ENCODE measurements at places on chromosomes 16 and 17.

DNA sequence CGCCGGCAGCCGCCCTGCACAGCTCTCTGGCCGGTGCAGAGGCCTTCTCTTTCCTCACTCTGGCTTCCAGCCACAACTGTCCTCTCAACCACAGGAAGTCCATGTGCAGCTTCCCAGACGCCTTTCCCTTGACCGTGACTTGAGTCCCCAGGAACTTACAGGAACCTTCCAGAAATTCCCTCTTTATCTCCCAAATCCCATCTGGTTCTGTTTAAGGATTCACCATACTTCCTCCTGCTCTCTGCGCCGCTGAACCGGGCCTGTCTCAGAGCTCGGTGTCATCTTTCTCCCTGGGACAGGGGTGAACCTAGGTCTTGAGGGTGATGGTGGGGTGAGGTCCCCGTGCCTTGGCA lies 65.2 kb upstream of the ZNF469 start:
- DNase-seq, result no peak

GRCh38 chr16:47043970-47044684 lies 70.7 kb upstream of the DNAJA2 start:
- no peak for DNase-seq

- DNase-seq, result no peak
Measured at GRCh38 chr17:55545806-55546205, 34.6 kb upstream of the SMIM36 start.

DNA sequence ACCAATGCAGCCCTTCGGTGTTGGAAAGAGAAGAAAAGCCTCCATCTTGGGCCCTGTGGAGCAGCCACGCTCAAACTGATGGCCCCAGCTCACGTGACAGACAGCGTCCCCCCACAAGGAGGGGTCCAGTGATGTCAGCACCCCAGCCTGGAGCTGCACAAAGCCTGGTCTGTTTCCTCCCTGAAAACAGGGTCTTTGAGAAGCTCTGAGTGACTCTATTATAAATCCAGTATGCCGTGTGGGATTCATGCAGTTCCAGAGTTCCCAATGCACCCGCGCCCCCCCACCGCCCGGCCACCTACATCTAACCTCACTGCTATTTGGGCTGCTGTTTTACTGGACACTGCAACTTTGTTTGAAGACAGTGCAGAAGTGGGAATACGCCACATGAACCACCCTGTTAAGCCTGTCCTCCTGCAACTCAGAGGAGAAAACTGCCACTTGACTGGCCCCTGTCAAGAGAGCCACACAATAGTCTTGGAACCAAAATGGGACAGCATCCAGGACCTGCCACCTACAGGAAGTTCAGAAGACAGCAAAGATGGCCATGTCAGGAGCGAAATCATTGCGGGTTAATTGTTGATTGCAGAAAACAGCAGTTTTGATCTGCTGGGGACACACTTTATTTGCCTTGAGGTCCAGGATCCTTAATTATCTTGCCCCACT lies 33.1 kb downstream of the PMP22 start:
- no peak for DNase-seq

GRCh38 chr16:79045191-79045590 lies 555.3 kb downstream of the MAF start:
- no peak for DNase-seq

- no peak for DNase-seq
Measured at GRCh38 chr16:86707171-86707570, 128.8 kb downstream of the FOXL1 start.

GRCh38 chr17:58249270-58250133 lies 11.1 kb downstream of the LPO start:
- peak; percentile 86 for DNase-seq

DNA sequence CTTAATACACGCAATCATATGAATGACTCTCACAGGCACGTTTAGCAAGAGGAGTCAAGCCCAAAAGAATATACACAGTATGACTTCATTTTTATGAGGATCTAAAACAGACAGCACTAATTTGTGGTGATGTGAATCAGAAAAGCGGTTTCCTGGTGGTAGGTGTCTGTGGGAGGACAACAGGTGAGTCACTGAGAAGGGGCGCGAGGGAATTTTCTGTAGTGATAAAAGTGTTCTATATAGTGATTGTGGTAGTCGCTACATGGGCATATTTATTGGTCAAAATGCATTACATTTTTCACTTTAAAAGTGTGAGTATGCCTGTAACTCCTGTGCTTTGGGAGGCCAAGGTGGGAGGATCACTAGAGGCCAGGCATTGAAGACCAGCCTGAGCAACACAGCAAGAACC lies 7.6 kb upstream of the TNRC6A start:
- no peak for DNase-seq

GRCh38 chr17:38786372-38786771 lies 13.0 kb downstream of the PIP4K2B start:
- DNase-seq, result no peak

- no peak for DNase-seq
Measured at GRCh38 chr17:40319651-40320540, 10.9 kb downstream of the RARA start.

Data from HuH-7 (cell line).